ENCODE measurements at places on chromosomes 2 and 18.

GRCh38 chr2:112701052-112701451 lies 19.8 kb upstream of the NT5DC4 start:
- DNase-seq = peak; percentile 74

- DNase-seq = peak; percentile 45
Measured at GRCh38 chr2:675982-676646, 1.1 kb downstream of the TMEM18 start.

- DNase-seq = no peak
Measured at GRCh38 chr18:32803568-32803967, 30.7 kb upstream of the KLHL14 start.

DNA sequence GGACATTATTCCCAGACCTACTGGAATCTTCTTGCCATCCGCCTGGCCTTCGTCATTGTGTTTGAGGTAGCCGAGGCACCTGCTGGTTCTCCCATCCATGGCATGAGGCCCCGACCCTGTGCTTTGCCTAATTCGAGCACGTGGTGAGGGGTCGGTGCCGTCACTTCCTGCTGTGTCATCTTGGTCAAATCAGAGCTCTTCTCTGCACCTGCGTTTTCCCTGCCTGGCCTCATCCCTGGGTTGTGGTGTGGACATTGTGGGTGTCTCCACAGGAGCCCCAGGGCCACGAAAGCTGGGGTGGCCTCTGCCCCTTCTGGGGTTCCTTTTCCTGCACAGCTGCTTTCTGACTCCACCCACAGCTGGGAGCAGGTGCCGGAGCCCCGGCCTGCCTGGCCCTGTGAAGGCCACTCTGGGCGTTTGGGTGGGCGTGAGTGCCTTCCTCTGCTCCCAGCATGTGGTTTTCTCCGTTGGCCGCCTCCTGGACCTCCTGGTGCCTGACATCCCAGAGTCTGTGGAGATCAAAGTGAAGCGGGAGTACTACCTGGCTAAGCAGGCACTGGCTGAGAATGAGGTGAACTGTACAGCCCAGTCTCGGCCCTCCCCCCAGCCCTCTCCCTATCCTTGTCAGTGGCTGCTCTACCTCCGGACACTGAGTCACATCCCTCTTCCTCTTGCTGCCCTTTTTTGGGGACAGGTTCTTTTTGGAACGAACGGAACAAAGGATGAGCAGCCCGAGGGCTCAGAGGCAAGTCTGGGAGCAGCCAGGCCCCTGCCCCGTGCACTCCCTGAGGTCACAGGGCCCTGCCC lies 34.9 kb downstream of the ANO7 start:
- no peak for DNase-seq

GRCh38 chr18:23236876-23237468 lies 101.7 kb downstream of the CABLES1 start:
- no peak for DNase-seq

DNA sequence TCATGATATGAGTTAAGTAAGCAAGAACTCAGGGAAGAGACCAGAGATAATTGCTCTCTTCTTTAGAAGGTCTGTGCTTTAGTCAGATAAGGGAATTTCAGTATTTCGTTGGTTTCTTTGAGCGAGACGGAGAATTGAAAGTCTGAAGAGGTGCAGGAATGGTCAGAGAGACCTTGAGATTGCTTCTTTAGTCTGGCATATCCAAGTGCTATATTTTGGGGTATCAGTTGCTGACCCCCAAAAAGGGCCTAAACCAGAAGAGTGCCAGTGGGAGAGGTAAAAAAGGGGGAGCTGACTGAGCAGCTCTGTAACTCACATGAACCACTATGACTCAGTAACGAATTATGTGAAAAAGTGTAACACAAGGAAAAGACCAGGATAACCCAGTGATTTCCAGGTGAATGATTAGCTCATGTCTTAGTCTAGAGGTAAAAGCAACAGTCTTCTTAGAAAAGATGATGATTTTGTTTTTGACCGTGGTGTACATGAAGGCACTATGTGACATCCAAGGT lies 932.9 kb downstream of the TDRD15 start:
- no peak for DNase-seq

GRCh38 chr2:46769809-46770208 lies 145.8 kb downstream of the MCFD2 start:
- DNase-seq = no peak

DNA sequence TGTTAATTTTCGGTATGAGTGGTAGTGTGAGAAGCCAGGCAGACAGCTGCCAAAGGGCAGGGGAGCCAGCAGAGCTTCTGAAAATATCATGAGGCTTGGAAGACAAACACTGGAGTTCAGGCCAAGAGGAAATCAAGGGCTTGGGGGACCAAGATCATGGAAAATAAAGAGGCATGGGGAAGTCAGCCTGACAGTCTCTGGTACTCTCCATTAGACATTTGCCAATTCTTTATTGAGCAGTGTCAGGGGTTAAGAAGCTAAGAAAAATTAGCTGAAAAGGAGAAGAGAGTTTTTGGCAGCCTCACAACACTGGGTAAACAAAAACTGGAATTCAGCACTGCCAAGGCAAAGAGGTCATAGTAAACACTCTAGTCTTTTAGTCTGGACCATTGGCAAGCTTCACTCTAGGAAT lies 612.7 kb downstream of the EPHA4 start:
- DNase-seq = no peak

GRCh38 chr2:128388499-128388941 lies 69.9 kb upstream of the HS6ST1 start:
- no peak for DNase-seq

- no peak for DNase-seq
Measured at GRCh38 chr18:36545821-36546427, 248.4 kb downstream of the FHOD3 start.

DNA sequence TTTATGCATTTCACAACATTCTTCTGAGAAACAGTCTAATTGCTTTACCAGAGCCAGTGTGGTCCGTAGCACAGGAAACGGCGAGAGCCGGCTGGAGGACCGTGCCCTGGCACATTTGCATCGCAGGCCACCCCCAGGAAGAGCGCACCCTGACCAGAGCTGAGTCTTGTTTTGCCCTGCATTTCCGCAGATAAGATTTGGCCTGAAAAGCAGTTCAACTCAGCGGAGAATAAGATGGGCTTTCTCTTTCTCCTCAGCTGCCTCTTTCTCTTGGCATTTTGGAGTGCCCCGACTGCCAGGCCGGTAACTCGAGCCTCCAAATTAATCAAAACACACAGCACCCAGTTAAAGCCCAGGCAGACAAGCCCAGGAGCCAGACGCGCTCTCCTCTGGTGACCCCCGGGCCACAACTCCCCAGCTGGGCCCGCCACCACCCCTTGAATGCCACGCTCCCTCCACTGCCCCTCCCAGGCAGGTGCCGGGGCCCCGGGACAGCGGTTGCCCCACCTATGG lies 464 bp downstream of the COL4A4 start:
- no peak for DNase-seq

DNA sequence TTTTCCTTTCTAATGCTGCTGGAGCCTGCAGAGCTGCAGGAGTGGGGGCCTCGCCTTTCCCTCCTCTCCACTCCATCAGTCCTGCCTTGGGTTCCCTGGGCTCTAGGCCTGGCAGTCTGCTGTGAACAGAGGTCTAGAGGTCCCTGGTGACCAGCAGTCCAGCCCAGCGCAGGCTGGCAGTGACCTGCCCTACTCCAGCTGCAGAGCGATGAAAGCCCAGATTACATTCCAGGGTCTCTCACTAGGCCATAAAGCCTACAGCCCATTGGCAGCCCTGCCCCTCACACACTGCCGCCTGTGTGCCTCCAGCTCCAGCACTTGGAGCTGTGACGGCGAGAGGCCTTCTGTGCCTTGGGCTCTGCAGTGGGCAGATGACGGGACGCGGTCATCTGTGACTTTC lies 14.8 kb upstream of the MAL start:
- DNase-seq = no peak

DNA sequence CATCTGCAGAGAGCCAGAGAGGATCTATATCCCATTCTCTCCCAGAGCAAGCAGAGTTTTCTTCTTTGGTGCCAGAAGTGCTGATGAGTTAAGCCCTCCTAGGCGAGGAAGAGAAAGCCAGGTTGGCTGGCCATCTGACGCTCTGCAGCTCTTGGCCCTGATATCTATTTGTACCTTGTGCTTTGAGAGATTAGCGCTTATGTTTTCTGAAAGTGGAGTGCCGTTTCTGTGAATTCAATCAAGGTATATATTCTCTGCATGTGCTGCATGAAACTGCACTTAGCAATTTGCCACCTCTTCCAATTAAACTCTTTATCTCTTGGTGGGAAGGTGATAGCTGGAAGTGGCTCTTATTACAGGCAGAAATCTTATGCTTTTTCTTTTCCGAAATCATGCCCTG lies 177.5 kb downstream of the LPIN1 start:
- DNase-seq = no peak

- peak; percentile 61 for DNase-seq
Measured at GRCh38 chr2:24515831-24516230, 24.8 kb downstream of the NCOA1 start.

DNA sequence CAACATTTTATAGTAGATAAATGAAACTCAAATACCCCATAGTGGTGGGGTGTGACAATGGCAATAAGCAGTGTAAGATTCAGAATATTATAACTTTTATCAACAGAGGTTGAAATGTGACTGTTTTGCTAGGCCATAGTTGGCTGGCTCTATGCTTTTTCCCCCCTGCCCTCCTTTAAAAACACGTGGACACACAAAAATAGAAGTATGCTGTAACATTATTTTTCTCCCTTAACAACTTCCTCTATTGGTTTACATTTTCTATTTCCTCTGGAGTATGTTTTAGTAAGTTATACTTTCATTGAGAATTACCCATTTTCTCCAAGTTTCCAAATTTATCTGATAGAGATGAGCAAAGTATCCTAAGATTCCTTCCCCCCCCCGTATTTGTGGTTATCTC lies 31.1 kb downstream of the NDUFAF7 start:
- DNase-seq = peak; percentile 56

DNA sequence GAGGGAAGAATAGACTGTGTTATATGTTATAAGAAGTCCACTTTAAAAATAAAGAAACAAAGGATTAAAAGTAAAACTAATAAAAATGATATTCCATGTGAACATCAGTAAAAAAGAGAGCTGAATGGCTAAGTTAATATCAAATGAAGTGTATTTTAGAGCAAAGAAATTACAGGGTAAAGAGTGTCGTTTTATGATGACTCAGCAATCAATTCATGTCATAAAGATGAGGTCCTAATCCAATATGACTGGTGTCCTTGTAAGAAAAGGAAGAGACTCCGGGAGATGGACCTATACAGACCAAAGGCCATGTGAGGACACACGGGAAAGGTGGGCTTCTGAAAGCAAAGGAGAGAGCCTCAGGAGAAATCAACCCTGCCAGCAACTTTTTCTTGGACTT lies 615.5 kb upstream of the KLHL29 start:
- no peak for DNase-seq

DNA sequence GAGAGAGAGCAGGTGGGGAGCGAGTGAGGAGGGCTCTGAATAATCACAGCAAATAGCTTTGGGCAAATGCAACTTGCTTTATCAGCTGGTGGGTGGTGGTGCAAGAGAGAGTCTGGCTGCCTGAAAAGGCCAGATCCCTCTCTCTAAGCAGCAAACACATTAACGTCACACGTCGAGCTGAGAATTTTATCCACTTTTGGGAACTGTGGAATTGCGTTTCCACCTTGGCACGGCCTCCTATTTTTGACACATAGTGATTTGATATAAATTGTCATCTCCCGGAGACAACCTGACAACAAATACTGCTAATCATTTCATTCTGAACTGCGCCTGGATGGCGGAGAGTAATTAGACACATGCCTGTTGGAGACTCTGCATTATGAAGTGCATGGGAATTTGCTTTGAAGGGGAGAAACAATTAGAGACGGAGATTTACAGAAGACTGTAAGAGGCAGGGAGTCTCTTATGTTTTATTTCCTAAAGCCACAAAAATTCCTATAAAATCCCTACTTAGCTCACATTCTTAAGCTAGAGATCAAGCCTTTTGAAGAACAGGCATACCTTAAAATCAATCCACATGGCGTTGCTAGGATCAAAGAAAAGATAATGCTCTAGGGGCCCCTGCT lies 634.1 kb downstream of the TDRD15 start:
- DNase-seq = no peak

GRCh38 chr2:38115216-38116032 lies 39.5 kb upstream of the CYP1B1 start:
- peak; percentile 88 for DNase-seq

- no peak for DNase-seq
Measured at GRCh38 chr2:41725901-41726300, 321.9 kb upstream of the PKDCC start.

GRCh38 chr2:10764096-10764785 lies 42.8 kb downstream of the ATP6V1C2 start:
- no peak for DNase-seq

- DNase-seq = no peak
Measured at GRCh38 chr2:7567646-7568045, 650.4 kb downstream of the RNF144A start.

DNA sequence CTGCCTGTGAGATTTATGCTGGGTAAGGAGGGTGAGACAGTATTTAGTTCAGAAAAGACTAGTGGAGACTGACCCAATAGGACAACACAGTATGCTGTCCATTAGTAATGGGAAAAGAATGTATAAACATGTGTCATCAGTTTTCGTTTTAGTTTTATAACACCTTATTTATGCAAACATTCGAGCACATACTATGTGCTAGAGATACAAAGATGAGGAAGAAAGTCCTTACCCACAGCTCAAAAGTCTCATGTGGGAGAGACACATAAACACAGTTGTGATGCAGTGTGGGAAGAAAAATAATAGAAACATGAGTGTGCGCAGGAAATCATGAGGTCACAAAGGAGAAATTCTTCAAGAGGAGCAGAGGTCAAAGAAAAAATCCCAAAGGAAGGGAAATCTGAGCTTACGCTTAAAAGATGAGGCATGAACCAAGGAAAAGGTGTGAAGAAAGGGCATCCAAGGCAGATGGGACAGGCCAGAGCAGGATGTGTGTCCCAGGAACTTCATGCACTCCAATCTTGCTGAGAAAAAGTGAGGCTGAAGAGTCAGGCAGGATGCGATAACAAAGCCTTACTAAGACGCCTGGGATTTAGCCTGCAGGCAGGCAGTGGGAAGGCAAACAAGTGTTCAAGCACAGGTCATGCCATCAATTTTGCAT lies 8.1 kb downstream of the METTL21A start:
- no peak for DNase-seq

DNA sequence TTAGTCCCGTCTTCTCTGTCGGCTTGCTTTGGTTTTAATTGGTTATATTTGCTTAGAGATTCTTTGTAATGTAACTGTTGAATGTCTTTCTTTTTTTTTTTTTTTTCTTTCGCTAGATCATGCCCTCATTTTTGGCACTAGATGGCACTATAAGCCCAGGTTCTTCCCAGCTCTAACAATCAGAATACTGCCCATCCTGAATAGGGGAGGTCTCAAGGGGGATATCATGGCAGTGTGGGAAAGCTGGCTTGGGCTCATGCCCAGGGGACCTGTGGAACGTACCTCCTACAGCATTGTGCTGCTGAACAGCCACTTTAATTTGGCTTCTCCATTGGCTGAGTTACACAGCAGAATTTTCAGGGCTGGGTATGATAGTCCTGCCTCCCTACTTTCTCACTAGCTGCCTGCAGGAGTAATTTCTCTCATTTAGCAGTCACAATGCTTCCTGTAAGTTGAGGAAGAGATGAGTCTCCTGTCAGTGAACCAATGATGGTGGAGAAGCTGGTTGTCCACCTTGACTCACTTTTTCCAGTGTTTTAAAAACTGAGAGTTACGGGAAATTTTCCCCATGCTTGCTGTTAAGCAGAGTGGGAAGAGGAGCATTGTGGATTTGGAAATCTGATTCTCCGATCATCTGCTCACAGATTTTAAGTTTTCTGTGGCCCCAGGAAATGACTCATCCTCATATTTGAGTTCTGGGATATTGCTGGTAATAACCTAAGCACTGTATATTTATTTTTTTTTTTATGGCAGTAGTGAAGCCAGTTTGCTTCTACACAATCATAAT lies 47.2 kb downstream of the RAD51AP2 start:
- peak; percentile 20 for DNase-seq

- DNase-seq = no peak
Measured at GRCh38 chr2:217527590-217528202, 475.1 kb downstream of the TNS1 start.

- no peak for DNase-seq
Measured at GRCh38 chr18:64271246-64271645, 122.4 kb upstream of the LINC00305 start.

Data from inflammatory macrophage treated with lipopolysaccharide for 4 hours (primary cell).